Stimulated activated CD8-positive, alpha-beta memory T cell treated with anti-CD3 and anti-CD28 coated beads, Interleukin-7, amount 100 ng/mL, for 1 hour (primary cell): ENCODE measurements at places on chromosomes 7 and 10.

GRCh38 chr10:127148066-127148932, 48.1 kb downstream of the INSYN2A start:
- no peak for DNase-seq

DNA sequence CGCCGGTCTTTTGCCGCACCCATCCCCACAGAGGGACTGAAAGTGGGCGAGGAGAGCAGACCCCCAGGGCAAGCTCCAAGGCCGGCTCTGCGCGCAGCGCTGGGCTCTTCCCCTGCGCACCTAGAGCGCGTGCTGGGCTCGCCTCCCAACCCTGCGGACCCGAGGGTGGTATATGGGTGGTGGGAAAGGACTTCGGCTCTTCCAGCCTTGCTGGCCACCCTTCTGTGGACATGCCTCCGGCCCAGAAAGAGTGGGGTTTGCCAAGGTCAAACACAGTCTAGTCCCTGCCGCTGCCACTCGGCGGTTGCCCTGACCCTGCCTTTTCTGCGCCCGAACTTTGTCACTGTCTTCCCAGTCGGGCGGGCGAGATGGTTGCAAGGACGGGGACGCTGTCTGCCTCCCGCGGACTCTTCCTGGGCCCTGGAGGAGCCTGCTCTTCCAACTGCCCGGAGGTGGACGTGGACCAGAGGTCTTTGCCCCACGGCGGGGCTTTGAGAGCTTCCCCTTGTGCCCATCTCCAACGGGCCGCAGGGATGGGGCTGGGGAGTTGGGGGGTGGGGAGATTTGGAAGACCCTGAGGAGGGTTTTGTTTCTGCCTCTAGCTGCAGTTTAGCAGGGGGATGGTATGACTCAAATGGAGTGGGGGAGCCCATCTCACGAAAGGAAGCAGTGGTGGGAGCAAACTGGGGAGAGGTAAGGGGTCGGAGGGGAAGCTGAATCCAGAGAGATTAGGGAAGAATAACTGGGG, 1.5 kb downstream of the ADCY1 start:
- DNase-seq = no peak

GRCh38 chr7:113774182-113774807, 144.5 kb downstream of the PPP1R3A start:
- DNase-seq = no peak

GRCh38 chr10:15898046-15898445, 37.7 kb upstream of the MINDY3 start:
- DNase-seq = no peak
